ENCODE measurements at places on chromosomes 1 and 21.

GRCh38 chr1:107430540-107431228, 289.8 kb downstream of the NTNG1 start:
- peak; percentile 27 for DNase-seq

GRCh38 chr21:46594276-46594675, 10.6 kb downstream of the S100B start:
- no peak for DNase-seq

- DNase-seq, result no peak
Measured at GRCh38 chr1:115413621-115414020, 75.6 kb upstream of the NGF start.

GRCh38 chr1:162091681-162092524, 22.4 kb downstream of the NOS1AP start:
- DNase-seq, result peak; percentile 13

GRCh38 chr1:16617114-16617631, 3.8 kb upstream of the NBPF1 start:
- no peak for DNase-seq

GRCh38 chr1:150575518-150576366, 3.7 kb downstream of the MCL1 start:
- peak; percentile 22 for DNase-seq

DNA sequence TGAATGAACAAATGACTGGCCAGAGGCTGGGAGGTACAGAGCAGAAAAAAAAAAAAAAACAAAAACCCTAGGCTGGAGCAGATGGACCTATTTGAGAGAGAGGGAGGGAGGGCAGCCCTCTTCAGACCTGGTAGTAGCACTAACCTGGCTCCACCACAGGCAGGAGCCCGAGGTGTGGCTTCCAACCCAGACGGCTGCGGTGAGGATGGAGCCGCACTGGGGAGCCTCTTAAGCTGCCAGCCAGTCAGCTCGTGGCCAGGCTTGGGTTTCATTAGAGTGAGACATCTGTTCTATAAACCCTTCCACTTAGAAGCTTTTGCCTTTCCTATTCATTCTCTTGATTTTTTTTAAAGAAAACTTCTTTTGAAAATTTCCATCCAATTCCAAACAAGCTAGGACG, 16.8 kb downstream of the LGR6 start:
- DNase-seq, result peak; percentile 26

DNA sequence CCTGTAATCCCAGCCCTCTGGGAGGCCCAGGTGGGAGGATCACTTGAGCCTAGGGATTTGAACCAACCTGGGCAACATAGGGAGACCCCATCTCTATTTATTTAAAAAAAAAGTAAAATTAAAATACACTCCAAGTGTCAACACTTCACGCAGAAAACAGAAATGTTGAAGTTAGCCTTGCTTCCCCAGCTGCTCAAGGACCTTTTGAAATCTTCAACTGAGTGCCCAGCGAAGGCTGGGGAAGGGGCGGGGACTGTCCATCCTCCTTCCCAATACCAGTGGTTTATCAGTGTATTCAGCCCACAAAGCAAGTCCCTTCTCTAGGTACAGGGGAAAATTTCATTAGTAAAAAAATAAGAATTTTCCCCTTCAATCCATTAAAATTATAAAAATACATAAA, 2.2 kb upstream of the DNAJC28 start:
- no peak for DNase-seq

GRCh38 chr1:59072583-59072947, 224.3 kb upstream of the FGGY start:
- DNase-seq, result peak; percentile 20

GRCh38 chr21:43769325-43769958, 6.7 kb downstream of the CSTB start:
- DNase-seq, result no peak

DNA sequence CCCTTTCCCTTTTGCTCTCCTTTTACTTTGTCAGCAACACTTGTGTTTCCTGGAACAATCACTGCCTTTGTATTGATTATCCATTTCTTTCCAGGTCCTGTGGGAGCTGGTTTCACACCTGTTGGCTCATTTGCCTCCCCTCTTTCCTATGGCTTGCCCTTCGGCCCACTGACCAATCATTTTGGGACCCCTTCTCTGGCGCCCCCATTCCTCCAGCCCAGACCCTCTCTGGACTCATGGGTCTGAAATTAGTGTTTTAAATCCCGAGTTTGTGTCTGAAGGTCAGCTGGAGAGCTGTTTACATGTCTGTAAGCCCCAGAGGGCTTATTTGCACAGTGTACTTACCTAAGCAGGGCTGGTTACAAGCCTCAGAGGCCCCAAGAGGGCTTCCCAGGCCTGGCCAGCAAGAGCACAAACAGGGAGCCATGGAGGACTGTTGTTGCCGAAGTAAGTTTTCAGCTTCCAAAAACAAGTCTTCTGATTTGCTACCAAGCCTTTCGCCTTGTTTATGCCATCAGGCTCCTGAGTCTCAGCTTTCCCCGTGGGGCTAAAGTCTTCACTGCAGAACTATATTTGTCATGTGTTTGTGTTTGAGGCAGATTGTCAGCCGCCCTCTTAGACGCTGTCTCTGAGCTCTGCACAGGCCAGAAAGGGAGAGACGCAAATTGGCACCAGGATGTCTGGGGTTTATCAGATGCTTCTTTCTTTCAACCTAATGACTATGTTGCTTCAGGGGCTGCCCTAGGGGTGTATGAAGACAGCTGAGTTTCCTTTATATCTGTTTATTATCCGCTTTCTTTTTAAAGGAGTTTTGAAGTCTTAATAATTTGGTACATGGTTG, 93.0 kb downstream of the ATP1A1 start:
- DNase-seq, result no peak

DNA sequence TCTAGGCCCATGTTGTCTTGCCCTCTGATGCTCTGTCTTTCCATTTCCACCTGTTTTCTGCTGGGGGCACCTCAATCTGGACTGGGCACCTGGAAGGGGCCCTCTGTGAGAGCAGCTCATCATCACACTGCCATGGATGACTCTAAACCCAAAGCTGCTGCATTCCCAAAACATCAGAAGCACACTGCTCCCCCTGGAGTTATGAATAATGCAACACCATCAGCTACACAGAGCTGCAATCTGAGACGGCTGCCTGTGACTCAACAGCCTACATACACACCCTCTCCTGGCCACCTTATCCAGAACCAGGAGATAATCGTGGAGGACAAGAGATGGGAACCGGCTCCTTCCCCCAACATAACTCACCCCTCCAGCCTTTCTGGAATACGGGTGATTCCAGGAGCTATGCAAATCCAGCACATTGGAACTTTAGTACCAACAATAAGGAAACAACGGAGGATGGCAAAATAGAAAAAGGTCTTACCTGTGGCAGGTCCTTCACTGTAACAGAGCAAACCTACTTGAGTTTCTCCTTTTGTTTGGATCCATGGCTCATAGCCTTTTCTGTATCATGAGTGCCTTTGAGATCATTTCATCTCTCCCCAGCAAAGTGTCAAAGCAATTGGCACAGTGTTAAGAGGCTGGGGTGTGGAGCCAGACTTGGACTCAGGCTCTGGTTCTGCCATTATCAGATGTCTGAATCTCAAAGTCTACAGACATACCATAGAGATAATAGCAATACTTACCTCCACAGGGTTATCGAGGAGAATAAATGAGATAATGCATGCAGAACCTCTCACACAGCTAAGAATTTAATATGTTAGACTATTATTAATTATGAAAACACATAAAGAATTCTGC, 29.3 kb downstream of the AK2 start:
- peak; percentile 91 for DNase-seq

GRCh38 chr1:53020588-53020987, 41.4 kb upstream of the PODN start:
- no peak for DNase-seq

DNA sequence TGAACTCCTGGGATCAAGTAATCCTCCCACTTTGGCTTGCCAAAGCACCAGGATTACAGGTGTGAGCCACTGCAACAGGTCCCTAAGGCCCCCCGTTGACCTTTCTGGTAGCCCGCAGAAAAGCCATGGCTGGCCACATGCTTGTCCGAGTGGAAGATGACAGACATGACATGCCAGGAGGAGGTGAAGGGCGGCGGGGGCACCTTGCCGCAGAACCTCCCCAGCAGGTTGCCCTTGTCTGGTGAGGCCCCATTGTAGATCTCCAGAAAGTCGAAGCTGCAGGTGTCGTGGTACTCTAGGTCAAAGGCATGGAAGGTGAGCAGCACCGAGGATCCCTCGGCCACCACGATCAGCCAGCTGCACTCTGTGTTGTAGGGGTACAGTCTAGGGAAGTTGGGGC, 8.4 kb downstream of the CDCP2 start:
- no peak for DNase-seq

DNA sequence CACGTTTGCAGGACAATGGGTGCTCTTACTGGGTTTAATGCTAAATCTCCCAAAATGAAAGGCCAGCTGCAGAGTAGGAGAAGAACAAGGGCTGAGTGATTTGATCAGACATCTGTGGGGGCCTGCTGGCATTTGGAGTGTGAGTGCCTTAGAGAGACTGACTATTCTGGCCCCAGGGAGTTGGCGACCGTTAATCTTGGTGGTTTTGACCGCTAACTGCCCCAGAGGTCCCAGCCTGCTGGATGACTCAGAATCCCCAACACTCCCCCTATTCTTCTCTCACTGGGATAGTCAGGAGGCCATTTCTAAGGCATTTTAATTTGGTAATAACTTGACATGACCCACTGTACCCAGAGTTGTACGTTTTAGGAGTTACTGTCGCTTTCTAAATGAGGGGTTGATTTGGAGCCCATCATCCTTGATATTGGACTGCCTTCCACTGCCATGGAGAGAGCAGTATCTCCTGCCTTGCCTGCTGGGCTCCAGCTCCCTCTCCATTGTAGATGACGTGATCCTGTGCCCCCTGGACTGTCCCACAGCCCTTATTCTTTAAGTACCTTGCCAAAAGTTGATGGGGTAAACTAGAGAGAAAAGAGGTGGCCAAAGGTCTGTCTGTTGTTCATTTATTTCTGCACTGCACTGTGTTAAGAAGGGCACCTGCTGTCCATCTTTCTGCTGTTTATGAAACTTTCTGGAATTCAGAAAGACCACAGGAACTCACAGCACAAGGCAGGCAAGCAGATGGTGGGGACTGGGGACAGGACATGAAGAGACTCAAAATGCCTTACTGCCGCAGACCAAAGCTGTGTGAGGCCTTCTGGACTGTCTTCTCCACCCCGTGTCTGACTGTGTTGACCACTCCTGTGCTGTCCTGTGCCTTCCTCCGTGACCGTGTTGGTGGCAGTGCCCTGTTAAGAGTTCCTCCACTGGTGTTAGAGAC, 98.2 kb upstream of the ARTN start:
- DNase-seq, result peak; percentile 99

GRCh38 chr1:43994794-43995790, 3.7 kb downstream of the CCDC24 start:
- peak; percentile 48 for DNase-seq

- no peak for DNase-seq
Measured at GRCh38 chr1:204697893-204698292, 12.4 kb upstream of the LRRN2 start.

DNA sequence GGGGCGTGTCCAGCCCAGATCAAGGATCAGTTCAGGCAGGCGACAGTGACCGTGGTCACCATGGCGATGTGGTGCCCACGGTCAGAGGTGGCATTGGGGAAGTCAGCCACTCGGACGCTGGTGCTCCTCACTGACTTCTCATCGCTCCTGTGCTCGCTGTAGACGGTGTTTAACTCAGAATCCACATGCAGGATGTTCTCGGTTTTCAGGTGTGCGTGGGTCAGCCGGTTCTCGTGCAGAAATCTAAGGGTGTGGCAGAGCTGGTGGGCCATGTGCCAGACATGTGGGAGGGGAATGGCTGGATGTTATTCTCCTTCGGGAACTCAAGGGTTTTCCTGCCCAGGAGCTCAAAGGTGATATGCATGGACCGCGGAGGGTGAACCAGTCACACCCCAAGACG, 11.7 kb downstream of the OR2AJ1 start:
- no peak for DNase-seq

- DNase-seq, result no peak
Measured at GRCh38 chr1:60345049-60345448, 271.5 kb upstream of the C1orf87 start.

GRCh38 chr1:67376381-67376780, 53.8 kb downstream of the SERBP1 start:
- no peak for DNase-seq

DNA sequence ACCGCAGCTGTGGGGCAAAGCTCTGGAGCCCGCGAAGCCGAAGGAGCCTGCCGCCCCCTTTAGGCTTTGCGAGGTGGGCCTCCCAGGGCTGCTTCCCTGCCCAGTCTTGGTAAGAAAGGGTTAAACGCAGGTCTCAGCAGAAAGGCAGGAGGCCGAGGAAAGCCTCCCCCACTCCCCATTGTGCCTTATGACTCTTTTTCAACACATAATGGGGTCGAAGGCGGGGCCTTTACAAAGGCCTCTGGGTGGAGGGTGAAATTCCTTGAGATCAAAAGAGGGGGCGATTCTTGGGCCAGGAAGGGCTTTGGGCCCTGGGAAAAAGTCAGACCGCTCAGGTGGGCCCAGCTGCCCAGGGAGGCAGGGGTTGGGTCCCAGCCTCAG, 880 bp downstream of the ALPL start:
- no peak for DNase-seq

DNA sequence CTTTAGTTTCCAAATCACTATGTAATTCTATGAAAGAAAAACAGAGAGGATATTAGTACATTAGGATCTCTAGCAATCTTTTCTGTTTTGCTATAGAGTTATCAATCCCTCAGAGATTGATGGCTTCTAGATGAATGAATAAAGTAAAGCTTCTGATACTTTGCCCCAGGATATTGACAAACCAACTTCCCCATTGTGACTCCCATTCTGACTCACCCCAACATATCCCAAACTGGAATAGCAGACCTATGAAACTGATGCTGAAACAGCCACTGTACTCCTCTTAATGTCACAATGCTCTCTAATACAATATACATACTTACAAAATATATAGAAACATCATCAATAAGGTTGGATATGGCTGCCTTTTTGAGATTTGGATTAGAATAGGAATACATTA, 442.1 kb upstream of the NR5A2 start:
- no peak for DNase-seq

DNA sequence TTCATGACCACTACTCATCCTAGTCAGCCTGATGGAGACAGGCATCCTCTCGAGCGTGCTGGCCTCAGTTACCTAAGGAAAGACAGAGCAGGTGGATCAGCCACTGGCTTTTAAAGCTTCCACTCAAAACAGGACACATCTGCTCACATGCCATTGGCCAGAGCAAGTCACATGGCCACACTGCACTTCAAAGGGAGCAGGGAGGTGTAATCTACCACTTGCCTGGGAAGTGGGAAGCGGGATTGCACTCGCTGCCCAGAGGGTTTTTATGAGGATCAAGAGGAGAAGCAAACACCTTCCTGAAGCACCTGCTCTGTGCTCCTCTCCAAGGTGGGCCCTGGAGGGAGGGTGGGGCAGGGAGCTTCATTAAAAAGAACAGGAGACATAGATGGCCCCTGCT, 108.0 kb downstream of the TAS1R2 start:
- DNase-seq, result no peak

GRCh38 chr1:109669246-109669948, 1.5 kb downstream of the GSTM2 start:
- no peak for DNase-seq

DNA sequence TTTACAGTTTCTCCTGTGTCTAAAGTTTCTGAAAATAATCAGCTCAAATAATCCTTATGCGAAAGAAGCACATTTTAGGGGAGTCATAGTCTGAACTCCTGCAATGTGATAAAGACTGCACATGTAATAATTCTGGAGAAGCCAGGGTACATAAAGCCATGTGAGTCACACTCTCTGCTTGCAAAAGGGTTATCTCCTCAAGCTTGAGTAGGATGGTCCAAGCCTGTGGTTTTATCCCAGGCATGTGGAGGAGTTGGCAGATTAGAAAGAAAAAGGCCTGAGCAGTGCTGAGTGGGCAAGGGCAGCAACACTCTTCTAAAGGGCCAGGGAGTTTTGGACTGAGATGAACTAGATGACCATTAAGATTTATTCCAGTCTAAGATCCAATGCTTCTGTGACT, 220.4 kb downstream of the RHOU start:
- peak; percentile 21 for DNase-seq
